Stimulated activated CD8-positive, alpha-beta memory T cell treated with anti-CD3 and anti-CD28 coated beads, Interleukin-7, amount 100 ng/mL, for 48 hours (primary cell): ENCODE measurements at places on chromosomes 13 and 19.
A peak's percentile ranks its signal among the peaks of the same experiment; 100 is the strongest.

DNA sequence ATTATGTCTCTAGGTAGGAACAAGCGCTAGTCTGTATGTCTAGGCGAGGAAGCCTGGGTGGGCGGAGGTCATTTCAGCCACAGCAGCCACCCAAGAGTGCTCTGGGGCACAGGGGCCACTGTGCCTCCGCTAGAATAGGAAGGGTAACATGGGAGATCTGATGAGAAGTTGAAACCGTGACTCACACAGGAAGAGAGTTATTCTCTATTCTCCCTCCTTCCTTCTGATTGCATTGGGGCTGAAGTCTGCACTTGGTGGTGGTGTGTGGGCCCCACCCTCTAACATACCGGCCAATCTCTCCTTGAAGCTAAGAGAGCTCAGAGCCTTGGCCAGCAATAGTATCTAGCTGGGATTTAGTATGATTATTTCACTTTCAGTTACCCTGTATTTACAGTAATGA, 20.3 kb upstream of the GGACT start:
- DNase-seq = no peak

DNA sequence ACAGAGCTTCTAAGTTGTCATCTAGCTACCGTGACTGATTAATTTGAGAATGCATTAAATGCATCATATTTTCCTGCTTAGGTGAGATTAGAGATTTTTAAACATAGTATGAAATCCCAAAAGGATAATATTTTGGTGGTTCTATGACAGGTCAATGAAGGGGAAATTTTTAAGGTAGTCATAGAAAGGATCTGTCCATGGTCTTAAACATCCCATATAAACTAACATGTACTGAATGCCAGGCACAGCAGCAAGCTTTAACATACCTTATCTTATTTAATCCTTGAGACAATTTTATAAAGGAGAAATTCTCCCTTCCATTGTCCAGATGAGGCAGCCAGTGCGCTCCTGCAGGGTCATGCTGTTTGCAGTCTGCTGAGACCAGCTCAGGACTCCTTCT, 466.0 kb downstream of the FGF14 start:
- no peak for DNase-seq

DNA sequence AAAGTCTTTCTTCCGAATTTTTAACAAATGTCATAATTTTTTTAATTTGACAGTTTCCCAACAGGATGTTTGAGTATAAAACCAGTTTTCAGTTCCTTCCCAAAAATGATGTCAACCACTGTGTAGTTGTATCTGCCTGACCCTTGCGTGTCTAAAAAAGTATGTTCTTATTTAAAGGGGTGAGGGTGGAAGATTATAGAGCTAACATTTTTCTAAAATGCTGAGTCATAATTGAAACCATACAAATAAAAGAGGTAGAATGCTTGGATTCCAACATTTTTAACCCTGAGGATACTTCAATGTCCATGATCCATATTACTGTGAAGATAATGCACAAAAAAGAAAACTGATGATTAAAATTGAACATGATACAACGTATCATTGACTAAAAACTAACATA, 1388.8 kb downstream of the UQCRFS1 start:
- DNase-seq = no peak

- DNase-seq = no peak
These were observed 166.4 kb downstream of the MYO16 start for GRCh38 chr13:108795841-108796240.

- no peak for DNase-seq
These were observed 5.1 kb downstream of the HMG20B start for GRCh38 chr19:3577723-3578344.

GRCh38 chr13:50893211-50893852, 16.3 kb upstream of the RNASEH2B start:
- DNase-seq = no peak

- no peak for DNase-seq
These were observed 1.8 kb upstream of the CD37 start for GRCh38 chr19:49333418-49333805.

DNA sequence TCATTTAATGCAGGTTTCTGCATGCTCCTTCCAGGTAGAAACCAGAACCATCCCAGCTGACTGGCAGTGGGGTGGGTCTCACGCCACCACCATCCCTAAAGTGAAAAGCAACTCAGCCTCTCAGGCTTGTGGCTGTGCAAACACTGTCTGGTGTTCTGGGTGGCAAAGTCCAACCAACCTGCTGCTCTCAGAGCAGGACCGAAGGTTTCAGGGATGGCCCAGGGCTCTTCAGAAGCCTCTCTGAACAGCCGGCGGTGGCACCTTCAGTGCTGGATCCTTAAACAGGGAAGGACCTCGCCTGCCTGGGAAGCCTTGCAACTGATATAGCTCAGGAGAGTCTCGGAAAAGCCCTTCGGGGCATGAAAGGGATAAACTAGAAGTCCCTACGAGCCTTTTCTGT, 100.8 kb downstream of the COL4A1 start:
- no peak for DNase-seq

DNA sequence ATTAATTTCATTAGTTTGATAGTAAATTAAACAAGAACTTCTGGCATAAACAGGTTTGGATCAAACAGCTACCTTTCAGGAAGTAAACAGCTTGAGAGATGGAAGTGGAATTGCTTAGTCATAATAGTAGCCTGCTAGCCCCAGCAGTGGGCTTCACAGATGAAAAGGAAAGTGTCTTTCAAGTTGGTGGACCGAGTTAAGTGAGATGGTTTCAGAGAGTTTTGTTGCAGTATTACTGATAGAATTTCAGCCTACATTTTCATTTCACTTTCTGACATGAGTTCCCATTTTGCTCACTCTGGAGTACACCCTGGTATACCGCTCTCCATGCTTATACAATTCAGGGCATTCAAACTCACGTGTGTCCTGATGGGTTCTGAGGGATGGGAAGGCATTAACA, 2.0 kb upstream of the PTOV1 start:
- DNase-seq = no peak

DNA sequence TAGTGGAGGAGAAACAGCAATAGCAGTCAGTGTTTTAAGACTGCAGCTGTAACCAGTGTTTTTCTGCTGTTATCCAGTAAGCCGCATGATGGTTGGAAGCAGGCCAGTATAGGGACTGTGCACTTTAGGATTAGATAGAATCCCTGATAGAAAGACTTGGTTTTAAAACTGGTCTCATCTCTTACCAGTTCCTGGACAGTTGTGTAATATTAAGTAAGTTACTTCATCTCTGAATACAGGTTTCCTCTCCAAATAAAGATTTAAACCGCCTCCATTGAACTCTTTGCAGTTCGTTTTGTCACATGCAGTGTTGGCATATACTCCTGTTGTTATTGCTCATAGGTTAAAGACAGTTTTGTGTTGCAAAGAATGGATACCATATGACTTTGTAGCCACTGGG, 25.6 kb downstream of the URI1 start:
- DNase-seq = no peak

DNA sequence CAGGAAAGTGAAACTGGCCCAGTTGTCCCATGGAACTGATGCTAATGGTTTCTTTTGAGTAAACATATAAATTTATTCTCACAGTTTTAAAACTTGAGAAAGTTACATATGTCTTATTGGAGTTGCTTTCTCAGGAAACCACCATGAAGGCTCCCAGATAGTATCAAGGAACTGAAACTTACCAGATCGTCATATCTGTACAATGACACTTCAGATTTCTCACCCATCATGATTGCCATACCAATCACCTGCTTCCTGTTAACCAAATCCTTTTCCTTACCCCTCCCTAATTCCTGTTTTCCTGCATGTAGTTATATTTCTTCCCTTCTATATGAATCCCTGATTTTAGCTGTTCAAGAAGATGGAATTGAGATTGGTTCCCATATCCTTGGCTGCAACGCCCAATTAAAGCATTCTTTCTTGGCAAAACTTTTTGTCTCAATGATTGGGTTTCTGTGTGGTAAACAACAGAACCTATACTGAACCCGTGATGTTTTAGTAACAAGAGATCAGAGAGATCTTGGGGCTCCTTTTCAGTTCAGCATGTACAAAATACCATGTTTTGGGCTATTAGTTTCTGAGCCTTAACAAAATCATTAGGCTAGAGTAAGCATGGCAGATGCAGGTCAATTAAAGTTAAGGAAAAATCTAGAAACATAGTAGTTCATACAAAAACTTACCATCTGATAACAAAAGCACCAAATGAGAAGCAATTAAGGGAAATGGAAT, 781.3 kb upstream of the MIR17HG start:
- no peak for DNase-seq

- DNase-seq = peak; percentile 28
These were observed 1.1 kb downstream of the PPP1R12C start for GRCh38 chr19:55116232-55116858.

GRCh38 chr19:6048793-6049405, 61.4 kb downstream of the RFX2 start:
- no peak for DNase-seq

DNA sequence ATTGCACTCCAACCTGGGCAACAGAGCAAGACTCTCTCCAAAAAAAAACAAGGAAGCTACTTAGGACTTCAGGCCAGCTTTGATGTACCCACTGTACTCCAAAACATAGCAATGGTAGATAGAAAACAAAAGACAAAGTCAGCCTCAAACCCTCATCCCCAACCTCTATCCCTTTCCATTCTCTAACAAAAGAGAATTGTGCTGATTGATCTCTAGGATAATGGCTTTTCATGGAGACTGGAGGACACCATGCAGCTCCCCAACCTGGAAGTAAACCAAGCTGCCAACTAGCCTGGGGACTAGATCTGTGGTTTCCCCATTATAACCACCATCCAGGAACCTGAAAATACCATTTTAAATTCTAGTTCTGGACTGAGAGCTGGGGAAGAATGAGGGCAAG, 4.3 kb upstream of the ZDHHC20 start:
- DNase-seq = no peak

DNA sequence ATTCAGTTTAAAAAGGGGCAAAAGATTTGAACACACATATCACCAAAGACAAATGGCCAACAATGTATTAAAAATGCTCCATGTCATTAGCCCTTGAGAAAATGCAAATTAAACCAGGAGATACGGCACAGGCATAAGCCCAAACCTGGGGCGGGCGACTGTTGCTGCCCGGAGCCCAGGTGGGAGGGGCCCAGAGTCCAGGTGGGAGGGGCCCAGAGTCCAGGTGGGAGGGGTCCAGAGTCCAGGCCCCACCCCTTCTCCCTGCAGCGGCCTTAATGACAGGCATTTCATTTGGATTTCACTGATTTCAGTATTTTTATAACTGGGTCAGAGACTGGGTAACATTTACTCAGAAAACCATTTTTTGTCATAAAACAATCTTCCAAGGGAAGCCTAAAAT, 78.2 kb downstream of the RASA3 start:
- no peak for DNase-seq

GRCh38 chr13:47480121-47480520, 521.0 kb downstream of the SUCLA2 start:
- DNase-seq = no peak

GRCh38 chr13:52454459-52454819, 839 bp upstream of the CKAP2 start:
- no peak for DNase-seq

DNA sequence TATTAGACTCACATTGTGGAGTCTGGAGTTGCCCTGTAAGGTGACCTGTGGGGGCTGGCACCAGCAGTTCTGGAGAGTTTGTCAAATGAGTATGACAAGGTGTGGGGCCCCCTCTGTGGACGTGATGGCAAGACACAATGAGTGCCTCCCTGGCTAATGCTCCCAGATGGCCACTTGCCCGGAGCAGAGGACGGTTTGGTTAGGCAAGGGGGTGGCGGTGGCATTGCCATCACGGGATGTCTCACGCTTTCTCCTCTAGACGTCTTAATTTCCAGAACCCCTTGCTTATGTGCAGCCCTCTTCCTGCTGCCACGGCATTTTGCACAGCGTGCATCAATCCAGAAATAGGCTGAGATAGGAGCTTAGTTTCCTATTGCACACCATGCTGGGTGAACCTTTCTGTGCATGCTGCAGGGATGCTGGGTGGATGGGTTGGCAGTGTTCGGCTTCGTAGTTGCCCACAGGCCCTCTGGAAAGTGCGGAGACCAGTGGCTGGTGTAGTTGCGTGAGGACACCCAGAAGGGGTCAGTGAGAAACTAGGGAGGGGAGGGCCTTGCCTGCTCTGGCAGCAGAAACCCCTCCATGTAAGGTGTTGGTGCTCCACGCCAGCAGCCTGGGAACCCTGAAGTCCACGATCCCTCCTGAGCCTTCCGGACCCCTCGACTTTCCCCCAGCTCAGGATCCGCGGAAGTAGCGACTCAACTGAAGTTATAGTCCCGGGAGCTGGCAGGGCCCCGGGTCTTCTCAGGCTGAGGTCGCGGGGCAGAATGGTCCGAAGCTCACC, 18.1 kb upstream of the LRP3 start:
- no peak for DNase-seq
